Epithelial cell of prostate (primary cell): ENCODE measurements at places on chromosomes 2 and 18.

GRCh38 chr2:9652267-9652666 is 21.5 kb upstream of the YWHAQ start:
- no peak for DNase-seq

DNA sequence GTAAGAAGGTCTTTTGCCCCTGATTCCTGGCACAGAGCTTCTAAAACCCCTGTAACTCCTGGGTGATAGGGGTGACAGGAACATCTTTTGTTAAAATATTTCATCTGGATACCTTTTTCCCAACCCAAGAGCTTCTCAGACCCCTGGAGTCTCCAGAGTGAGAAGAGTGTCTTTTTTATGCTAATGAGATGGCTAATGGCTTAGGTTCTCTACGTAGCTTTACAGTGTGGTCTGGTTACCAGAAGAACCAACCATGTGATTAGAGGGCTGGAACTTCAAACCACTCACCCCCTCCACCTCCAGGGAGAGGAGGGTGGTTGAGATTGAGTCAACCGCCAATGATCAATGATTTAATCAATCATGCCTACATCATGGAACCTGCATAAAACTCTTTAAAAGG is 16.2 kb upstream of the DCC start:
- DNase-seq = no peak

DNA sequence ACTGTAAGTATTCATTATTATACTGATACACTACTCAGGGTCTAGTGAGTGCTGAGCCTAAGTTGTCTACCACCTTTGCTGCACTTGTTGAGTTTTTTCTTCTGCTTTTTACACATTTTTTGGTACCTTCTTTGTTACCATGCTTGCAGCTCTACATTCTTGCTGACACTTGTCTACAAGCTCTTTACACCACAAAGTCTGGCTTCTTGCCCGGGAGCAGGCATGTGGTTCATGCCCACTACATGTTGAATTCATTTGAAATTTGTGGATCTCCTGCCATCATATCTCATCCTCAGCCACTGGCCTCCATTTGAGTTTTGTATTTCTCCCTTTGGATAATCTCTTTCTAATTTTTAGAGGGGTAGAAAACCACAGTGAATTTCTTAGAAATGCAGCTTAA is 29.9 kb downstream of the IL18R1 start:
- DNase-seq = peak; percentile 18

GRCh38 chr18:76056471-76057110 is 438.5 kb downstream of the ZNF516 start:
- no peak for DNase-seq

DNA sequence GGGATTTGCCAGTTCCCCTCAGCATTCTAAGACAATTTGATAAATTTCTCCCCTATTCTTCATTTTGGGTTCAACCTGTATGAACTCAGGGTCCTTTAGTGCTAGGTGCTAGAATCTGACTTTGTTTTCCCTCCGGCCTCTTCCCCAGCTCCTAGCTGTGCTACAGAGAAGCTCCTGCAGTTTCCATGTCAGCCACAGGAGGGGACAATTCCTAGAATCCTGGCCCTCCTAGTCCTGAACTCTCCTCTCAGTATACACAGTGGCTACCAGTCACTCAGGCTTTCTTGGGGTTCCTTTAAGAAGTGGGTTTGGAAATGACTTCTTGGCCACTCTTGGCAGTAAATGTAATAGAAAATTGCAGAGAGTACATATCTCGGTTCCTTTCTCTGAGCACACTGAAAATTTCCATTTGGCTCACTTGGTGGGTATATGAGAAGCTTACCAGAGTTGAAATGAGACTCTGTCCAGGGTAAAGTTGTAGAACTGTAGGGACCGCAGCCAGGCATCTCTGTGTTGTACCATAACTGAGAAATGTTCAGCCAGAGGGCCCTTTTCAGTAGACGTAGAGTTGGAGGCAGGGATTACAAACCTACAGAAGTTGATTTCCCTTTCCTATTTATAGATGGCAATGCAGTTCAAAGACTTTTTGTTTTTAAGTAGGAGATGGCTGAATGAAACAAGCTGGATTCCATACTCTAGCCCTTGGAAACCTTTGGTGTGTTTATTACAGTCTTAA is 5.0 kb upstream of the CHST10 start:
- DNase-seq = no peak

DNA sequence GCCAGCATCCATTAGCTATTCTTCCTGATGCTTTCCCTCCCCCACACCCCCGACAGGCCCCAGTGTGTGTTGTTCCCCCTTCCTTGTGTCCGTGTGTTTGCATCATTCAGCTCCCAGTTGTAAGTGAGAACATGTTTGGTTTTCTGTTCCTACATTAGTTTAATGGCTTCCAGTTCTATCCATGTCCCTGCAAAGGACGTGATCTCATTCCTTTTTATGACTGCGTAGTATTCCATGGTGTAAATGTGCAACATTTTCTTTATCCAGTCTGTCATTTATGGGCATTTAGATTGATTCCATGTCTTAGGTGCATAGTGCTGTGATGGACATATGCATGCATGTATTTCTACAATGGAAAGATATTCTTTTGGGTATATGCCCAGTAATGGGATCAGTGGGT is 104.7 kb downstream of the TMEM185B start:
- no peak for DNase-seq
